ENCODE measurements at places on chromosomes 7 and 10.

DNA sequence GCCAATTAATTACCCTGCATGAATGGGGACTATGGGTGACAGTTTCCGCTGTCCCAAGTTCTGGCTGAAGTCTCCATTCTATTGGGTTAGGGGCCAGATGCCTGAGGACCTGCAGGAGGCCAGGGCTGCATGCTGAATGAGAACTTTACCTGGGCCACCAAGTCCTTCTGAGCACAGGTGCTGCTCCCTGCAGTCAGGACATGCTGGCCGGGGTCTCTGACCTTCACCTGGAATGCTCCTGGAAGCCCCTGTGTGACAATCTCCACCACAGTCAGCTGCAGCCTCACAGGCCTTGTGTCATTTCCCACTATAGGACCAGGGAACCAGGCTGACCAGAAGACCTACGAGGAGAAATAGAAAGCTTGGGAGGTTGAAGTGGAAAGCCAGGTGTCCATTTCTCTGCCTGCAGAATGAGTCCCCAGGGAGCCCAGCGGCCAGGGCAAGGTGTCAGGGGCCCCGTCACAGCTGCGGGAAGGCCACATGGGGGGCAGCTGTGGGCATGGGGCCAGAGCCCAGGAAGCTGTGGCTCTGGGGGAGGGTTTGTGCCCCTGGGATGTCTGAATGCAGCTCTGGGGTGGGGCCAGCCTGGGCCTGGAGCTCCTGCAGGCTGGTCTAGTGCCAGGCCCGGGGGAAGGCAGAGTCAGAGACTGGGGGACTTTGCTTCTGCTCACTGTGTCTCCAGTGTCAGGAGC, 5.6 kb upstream of the GIMAP8 start:
- no peak for DNase-seq

GRCh38 chr10:124875596-124875995, 66.3 kb upstream of the ZRANB1 start:
- peak; percentile 9 for DNase-seq

DNA sequence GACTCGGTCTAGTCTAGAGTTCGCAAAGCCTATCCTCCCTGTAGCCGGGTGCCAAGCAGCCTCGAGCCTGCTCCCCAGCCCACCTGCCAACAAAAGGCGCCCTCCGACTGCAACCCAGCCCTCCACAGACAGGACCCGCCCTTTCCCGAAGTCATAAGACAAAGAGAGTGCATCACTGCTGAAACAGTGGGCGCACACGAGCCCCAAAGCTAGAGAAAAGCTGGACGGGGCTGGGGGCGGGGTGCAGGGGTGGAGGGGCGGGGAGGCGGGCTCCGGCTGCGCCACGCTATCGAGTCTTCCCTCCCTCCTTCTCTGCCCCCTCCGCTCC, 622 bp upstream of the COL1A2 start:
- no peak for DNase-seq

DNA sequence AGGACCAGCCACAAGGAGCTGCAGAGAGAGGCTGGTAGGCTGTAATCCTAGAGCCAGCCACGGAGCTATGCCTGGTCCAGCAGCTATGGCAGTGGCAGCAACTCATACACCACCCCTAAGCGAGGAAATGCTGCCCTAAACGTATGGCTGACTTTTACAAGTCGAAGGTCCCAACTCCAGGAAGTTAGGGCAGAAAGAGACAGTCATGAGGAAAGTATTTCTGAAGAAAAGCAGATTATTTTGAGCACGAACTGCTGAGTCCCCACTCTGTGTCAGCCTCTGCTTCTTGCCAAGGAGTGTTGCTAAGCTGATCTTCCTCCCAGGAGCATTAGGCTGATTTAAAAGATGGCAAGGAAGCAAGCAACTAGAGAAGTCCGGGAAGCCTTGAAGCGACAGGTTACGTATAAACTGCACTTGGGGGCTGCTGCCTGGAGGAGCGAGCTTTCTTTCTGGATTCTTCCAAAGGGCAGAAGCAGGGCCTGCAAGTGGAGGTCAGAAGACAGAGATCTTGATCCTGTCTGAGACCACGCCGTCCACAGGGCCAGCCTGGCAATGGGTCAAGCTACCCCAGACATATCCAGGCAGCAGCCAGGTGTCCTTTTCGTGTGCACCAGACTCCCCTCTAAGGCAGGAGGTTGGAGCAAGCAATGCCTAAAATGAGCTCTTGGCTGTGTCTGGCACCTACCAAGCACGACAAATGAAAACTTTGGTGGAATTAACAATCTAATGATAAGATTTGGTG, 39.4 kb downstream of the PLXNA4 start:
- DNase-seq: no peak

- DNase-seq: no peak
Observed at GRCh38 chr7:107016312-107016711, 28.2 kb upstream of the PRKAR2B start.

- DNase-seq: no peak
Observed at GRCh38 chr10:69248117-69248730, 28.1 kb downstream of the HKDC1 start.

- no peak for DNase-seq
Observed at GRCh38 chr10:4337563-4337962, 488.4 kb upstream of the AKR1E2 start.
